CD4-positive, alpha-beta T cell treated with Interleukin-12 subunit alpha and Interleukin-12 subunit beta, for 1 hour (primary cell): ENCODE measurements at places on chromosomes 1 and 21.

DNA sequence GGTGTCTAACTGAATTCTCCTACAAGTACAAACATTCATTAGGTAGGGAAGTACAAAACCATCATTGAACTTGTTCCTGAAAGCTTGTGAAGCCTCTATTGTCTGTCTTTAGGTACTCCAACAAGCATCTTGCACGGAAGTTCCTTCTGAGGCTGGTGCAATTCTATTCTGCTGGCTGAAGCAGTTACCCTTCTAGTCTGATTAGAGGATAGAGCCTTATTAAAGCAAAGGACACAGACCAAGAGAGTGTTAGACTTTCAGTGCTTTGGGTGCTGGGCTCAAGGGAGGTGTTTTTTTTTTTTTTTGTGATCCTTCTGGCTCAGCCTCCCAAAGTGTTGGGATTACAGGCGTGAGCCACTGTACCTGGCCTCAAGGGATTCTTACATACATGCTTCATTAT, 43.8 kb downstream of the HHAT start:
- DNase-seq, result no peak

DNA sequence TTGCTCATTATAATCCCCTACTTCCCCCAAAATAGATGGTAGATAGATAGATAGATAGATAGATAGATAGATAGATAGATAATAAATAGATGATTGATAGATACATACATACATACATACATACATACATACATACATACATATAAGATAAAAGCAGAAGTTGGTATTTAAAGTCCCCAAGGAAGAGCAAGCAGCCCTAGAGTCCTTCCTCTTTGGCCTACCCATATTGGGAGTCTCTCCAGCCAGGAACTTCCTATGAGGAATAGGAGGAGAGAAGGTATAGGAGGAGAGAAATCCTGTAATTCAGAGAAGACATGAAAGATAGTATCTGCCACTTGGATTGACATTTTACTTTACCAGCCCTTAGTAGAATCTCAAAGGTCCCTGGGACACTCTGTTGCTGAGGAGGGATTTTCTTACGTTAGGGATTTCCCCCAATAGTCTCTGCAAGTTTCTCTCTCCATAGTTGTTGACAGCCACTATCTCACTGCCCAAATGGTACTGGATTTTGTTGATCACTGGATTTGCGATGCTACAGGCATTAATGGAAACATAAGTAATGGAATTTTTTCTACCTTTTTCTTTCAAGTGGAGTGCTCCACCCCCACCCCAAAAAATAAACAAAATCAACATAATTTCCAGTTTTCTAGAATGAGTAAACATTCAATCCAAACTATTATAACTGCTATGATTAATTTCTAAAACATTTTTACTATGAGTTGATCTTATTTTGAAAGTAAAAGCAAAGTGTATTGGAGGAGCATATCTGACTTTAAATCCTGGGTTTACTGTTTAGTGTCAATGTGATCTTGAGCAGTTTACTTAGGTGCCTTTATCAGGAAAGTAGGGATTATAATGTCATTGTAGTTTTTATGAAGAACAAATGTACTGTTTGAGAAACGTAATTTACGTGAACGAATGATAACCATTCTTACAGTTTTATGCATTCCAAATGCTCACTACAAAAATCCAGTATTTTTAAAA, 93.2 kb upstream of the TNFSF4 start:
- DNase-seq, result no peak

- no peak for DNase-seq
Observed at GRCh38 chr1:245086389-245086969, 68.3 kb upstream of the KIF26B start.

GRCh38 chr1:226149806-226150205, 36.7 kb downstream of the ACBD3 start:
- DNase-seq, result no peak

DNA sequence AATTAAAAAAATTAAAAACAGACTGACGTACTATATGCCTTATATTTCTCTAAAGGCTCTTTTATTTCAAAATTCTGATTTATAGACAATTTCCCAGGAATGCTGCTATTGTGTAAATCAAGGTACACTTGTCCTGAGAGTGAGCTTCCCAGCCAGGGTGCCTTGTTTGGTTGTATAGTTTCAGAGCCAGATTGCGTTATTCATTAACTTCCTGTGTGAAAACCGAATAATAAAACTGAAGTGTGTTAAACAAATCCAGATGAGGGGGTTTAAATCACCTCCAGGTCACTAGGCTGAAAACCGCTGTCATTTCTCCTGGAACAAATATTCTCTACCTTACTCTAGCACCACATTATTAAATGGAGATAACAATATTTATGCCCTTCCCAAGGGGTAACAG, 68.7 kb downstream of the LMX1A start:
- no peak for DNase-seq

GRCh38 chr21:42263591-42264131, 44.7 kb downstream of the ABCG1 start:
- DNase-seq, result no peak

DNA sequence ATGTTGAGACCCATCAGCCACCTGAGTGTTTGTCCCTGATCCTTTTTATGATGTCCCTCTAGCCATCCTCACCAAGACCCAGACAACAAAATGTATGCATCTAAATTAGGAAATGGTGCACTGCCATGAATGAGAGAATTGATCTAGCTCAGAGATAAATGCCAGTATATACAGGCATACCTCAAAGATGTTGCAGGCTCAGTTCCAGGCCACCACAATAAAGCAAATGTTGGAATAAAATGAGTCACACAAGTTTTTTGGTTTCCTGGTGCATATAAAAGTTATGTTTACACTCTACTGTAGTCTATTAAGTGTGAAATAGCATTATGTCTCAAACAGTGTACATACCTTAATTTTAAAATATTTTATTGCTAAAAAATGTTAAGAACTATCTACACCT, 63.9 kb downstream of the CHIA start:
- peak; percentile 31 for DNase-seq

- DNase-seq, result peak; percentile 60
Observed at GRCh38 chr1:111517469-111518225, 14.2 kb upstream of the ADORA3 start.

GRCh38 chr1:198937231-198938031, 298.6 kb downstream of the PTPRC start:
- peak; percentile 73 for DNase-seq

- no peak for DNase-seq
Observed at GRCh38 chr1:60516996-60517395, 443.4 kb upstream of the C1orf87 start.

- DNase-seq, result no peak
Observed at GRCh38 chr21:41442481-41443186, 16.6 kb downstream of the MX1 start.

- no peak for DNase-seq
Observed at GRCh38 chr21:45857761-45858160, 123.8 kb upstream of the COL6A1 start.

DNA sequence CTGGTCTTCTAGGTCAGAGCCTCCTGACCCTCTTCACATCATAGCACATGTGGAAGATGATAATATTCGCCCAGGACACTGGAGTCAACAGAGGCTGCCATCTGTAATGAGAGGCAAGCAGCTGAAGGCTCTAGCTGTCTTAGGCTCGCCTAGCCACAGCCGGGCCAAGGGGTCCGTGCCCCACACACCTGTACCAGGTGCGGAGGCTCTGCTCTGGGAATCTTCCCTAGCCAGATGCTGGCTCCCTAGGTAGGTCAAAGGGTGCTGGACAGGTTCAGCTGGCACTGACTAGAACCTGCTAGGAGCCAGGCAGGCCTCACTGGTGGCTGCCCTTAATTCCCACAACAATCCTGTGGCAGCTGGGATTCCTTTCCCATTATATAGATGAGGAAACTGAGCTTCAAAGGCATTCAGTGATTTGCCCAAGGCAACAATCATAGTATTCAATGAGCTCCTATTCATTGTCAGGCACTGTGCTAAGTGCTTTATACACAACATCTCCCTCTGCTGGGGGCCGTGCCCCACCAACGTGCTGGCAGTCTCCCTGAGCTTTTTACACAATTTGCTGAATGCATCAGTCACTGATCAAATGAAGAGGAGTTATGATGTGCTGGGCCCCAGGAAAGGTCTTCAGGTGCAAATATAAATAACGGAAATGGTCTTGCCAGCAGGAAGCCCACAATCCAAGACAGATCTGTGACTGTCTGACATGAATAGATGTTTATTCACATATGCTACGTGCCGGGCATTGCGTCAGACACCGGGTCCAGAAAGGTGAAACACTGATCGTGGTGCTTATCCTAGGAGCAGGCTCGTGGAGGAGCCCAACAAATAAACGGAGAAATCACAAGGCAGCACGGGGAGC, 58.0 kb downstream of the DDX20 start:
- DNase-seq, result no peak

DNA sequence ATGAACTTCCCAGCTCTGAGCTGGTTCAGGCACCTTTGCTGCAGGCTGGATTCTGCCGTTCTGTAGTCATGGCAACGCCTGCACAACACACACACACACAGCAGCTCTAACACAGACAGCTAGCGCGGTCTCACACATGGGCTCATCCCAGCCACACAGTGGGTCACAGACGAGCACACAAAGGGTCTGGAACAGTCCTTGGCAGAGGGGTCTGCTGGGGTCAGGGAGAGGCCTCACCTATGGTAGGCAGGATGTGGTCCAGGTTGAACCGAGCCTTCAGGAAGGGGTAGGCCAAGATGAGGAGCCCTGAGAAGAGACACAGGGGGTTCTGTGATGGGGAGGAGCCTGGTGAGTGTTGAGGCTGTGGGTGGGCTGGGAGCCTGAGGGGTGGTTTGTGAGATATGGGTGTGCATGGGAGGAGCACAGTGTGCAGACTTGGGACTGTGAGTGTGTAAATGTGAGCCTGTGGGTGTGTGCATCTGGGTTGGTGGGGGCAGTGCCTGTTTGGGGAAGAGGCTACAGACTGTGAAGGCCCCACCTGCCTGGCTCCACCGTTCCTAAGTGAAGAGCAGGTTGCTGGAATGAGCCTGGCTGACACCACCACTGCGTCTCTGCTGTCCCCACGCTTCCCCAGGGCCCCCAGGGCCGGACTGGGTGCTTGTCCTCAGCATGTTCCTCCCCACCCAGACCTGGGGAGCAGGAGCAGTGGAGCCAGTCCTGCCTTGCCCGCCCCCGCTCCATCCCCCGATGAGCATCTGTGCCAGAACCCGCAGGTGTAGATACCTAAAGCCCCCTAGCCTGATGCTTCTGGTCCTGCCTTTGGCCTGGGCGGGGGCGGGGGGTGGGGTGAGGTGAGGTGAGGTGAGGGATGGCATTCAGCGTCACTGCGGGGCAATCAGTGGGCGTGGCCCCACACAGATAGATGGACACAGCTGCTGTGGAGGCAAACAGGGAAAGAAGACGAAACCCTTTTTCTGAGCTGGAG, 1.5 kb downstream of the KNCN start:
- DNase-seq, result peak; percentile 67

- DNase-seq, result no peak
Observed at GRCh38 chr21:34091032-34091431, 17.7 kb downstream of the MRPS6 start.

GRCh38 chr1:158124034-158124433, 56.7 kb upstream of the CD1D start:
- DNase-seq, result no peak

GRCh38 chr1:24351918-24352627, 32.9 kb downstream of the GRHL3 start:
- no peak for DNase-seq

DNA sequence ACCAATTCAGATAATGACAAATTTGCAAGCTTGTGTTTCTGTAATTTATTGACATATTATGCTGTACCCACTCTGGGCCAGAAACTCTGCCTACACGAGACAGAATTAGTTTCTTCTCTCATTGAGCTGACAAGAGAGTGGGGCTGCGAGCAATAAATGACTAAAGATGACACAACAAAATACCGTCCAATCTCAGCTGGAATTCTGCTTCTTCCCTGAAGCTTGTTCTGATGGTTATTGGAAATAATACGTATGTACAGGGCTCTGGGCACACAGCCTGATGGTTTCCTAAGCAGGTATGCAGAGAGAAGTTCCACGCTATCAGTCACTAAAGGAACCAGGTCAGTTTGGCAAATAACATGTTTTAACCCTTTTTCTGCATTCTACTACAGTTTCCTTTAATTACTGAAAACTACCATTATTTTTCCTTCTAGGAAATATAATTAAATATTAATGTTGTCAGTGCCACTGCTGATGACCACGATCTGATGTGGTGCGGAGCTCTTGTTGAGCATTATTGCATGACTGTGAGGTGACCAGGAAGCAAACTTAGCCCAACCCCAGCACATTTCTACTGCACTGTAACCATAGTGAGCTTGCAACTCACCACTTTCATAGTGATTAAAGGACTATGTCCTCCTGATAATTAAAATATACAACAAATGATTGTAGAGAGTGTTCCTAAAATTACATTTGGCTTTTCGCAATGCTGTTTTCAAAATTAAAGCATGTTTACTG, 221.4 kb upstream of the L1TD1 start:
- DNase-seq, result no peak

DNA sequence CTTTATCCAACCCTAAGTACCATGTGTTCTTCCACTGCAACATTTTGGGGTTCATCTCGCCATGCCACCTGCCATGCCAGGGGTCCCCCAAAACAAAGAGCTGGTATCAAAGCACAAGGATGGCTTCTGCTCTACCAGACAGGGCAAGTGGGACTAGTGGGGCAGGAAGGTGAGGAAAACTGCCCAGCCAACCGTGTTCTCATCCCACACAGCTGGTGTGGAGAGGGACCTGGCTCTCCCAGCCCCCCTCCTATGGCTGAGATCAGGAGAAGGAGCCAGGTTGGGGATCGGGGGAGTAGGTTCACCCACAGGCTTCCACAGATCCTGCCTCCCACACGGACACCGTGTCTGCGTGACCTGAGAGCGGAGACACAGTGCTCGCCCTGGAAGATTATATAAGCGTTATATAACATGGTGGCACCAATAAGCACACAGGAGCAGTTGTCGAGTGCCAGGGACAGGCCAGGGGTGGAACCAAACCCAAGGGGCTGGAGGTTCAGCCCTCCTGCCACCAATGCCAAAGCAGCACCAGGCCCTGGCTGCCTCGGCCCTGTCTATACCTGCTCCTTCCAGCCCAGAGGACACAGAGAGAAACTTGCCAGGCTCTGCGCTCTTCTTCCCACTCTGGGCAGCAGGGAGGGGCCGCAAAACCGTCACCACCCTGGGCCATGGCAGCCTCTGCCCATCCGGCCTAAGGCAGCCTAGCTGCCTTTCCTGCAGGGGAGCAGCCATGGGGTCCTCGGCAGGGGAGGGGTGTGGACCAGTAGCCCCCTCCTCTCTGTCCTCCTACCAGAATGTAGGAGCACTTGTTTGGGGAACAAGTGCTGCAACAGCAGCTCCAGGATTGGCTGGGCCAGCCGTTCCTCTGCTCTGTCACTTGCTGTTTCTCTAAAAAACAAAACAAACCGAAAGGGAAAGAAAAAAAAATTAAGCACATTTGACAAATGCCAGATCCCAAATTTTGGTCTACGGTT, 43.5 kb downstream of the CD34 start:
- peak; percentile 38 for DNase-seq

- DNase-seq, result no peak
Observed at GRCh38 chr21:34771512-34772028, 102.8 kb downstream of the CLIC6 start.

- no peak for DNase-seq
Observed at GRCh38 chr1:225464851-225465792, 37.3 kb upstream of the LBR start.

GRCh38 chr1:47334765-47335435, 1.3 kb downstream of the CMPK1 start:
- DNase-seq, result no peak

GRCh38 chr1:25572708-25573590, 29.5 kb downstream of the LDLRAP1 start:
- peak; percentile 45 for DNase-seq
